Putamen (tissue), 1 donor: ENCODE measurements at places on chromosomes 3 and 15.

- DNase-seq: no peak
Measured at GRCh38 chr15:67416891-67417290, 104.0 kb upstream of the C15orf61 start.

GRCh38 chr3:188782613-188783124 is 389.1 kb upstream of the TPRG1 start:
- no peak for DNase-seq

DNA sequence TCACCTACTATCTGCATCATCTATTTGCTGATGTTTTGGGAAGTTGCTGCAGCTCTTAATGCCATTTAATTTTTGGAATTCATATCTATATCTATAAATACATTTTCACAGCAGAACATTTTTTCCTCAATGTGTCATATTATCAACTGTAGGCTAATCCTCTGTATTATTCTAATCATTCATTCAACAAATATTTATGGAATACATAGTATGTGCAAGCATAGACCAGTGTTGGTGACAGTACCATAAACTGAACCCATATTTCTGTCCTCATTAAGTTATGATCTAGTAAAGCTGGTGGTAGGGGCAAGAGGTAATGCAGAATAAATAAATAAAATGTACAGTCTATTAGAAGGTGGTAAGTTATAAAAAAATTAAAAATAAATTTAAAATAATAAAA is 585.3 kb upstream of the BCHE start:
- DNase-seq: no peak

DNA sequence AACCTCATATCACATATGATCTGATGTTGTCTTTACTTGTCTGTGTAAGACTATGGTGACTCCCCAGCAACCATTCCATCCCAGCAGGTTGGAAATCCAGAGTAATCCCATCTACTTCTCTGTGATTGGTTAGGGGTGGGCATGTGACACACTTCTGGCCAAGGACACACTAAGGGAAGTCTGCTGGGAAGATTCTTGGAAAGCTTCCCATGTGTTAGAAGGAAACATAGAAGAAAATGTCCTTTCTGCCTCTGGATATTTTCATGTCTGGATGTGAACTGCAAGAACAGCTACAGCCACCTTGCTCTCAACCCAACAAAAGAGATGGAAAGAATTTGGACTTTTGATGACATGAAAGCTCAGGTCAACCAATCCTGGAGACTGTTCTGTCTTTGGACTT is 2.6 kb upstream of the UBE2Q2 start:
- DNase-seq: no peak

DNA sequence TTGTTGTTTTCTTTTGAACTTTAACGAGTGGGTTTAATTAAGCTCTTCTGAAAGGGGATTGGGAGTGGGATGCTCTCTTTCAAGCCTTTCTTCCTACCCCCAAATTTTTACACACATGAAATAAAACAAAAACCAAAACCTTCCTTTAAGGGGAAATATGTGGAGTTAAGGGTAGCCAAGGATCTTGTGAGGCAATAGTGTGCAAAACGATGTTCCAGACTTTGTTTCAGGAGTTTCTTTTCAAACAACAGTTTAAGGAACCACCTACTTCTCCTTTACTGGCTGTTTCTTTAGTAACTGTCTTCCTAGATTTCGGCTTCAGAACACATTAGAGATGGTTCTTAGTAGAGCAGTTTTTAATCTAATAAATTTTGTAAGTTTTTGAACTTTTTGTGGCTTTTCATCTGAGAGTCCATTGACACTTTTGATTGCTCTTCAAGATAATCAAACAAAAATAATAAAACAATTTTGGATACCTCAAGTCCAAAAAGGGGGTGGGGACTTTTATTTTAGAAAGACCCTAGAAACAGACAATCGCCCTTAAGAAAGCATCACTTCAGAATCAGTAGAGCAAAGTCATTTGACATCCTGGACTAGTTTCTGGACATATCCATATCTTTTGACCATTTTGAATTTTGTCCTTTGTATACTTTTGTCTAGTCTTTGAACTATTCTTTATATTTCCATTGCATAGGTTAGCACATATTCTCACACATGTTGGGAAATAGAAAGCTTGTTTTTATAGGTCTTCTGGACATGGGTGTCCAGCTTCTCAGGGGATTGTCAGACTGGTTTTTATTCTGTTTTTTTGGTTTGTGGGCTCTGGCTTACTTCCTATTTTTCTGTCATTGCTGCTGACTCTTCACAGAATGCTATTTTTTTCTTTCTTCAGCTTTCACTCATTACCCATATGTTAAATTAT is 6.0 kb downstream of the DIPK2A start:
- peak; percentile 25 for DNase-seq

- DNase-seq: no peak
Measured at GRCh38 chr15:63405683-63406390, 24.2 kb upstream of the CA12 start.

DNA sequence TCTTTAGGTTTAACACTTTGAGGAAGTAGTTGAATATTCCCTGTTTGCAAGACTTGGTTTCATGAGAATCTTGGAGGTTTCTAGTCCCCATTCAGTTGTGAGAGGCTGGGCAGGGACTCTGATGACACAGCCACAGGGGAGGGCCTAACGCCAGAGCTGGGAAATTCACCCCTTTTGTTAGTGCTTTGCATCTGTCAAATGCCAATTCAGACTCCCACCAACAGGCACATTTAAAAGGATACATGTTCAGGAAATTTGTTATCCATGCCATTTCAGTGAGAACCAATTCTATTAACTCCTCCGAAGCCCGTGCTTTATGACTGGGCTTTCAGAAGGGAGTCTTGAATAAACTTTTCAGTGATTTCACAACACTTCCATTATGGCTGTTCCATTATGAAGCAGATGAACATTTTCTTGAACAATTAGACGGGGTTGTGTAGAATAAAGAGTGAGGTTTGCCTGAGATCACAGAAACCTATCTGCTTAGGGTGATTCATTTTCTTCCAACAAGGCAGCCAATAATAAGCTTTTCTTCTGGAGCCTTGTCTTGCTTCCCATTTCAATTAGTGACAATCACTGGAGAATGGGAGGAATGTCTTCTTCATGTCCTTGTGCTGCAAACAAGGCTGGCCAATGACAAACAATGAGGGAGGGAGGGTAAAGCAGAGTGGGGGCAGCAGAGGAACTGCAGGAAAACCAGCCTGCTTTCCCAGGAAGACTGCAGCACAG is 90.6 kb downstream of the SOX14 start:
- no peak for DNase-seq

GRCh38 chr3:171348121-171348520 is 112.1 kb downstream of the TNIK start:
- DNase-seq: no peak

- DNase-seq: no peak
Measured at GRCh38 chr15:51283026-51283425, 55.4 kb downstream of the CYP19A1 start.

- no peak for DNase-seq
Measured at GRCh38 chr3:155079746-155080487, at the start of gene MME. Gene MME, plus strand, starts transcription at chr3:155080319. Its CDS starts 3,849 bp downstream, at chr3:155084168.
